ENCODE measurements at places on chromosomes 1 and 21.
A peak's percentile ranks its signal among the peaks of the same experiment; 100 is the strongest.

GRCh38 chr1:67528141-67528540, 97.9 kb upstream of the SERBP1 start:
- DNase-seq: no peak

- DNase-seq: peak; percentile 26
These were observed 483.2 kb upstream of the PTBP2 start for GRCh38 chr1:96238426-96238825.

GRCh38 chr1:220797553-220797952, 10.8 kb downstream of the MTARC1 start:
- DNase-seq: peak; percentile 23

- DNase-seq: no peak
These were observed 7.0 kb upstream of the KCNE1 start for GRCh38 chr21:34519016-34519415.

GRCh38 chr1:221837896-221838295, 96.0 kb upstream of the DUSP10 start:
- DNase-seq: no peak

DNA sequence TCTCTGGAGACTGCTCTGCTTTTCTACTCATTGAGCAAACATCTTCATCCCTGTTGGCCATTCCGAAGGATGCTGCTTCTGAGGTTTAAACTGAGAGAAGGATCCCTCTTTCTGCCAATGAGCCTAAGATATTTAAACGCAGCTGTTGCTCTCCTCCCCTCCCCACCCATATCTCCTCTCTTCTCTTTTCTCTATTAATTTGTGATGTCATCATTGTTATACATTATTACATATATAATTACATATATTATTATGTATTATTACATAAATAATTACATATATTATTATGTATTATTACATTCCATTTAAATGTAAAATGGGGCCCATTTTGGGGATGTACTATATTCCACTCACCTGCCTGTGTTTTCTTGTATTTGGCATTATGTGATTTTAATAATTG, 82.7 kb upstream of the JUN start:
- DNase-seq: no peak

GRCh38 chr1:159214149-159214760, 9.6 kb downstream of the ACKR1 start:
- peak; percentile 58 for DNase-seq

All from GM23248 (cell line).